ENCODE measurements at places on chromosomes 5 and 9. TPM values are rescaled to one million over a fixed set of nuclear protein-coding genes. Genes with fewer than 3 reads are reported as not detected.

The SLC6A18 gene
- not detected for total RNA-seq

- ATAC-seq: peak; percentile 79
Observed at GRCh38 chr9:2317591-2317990, 302.4 kb downstream of the SMARCA2 start.

The PAPPA gene
- total RNA-seq: 9.4 TPM

The ZNF454 gene
- total RNA-seq: 0.52 TPM

The DNM1 gene
- 2.2 TPM for total RNA-seq

DNA sequence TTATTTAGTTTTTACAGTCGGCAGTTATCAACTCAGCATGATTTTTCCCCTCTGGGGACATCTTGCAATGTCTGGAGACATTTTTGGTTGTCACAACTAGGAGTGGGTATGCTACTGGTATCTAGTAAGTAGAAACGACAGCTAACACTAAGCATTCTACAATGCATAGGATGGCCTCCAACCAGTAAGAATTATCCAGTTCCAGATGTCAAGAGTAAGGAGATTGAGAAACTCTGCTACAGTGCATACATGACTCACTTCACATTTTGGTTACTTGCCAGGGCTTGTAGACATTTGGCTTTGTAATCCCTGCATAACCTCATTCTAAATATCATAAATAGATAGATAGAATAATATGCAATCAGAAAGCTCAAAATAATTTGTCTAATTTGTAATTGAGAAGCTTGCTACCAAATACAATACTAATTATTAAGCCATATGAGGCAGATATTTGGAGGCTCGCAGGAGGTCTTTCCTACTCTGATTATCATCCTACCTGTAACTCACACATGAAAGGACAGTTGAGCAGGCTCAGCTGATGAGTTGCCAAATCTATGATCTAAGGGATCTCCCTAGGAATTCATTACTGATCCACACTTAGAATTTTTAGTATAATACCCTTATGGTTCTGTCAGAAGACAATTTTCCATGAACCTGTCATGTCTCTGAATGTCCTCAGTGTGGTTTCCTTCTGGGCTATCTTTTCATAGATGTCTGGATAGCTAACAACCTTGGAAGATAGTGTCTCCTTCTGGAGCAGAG lies 346.9 kb upstream of the TLE4 start:
- peak; percentile 80 for ATAC-seq

The PHF24 gene
- 0.48 TPM for total RNA-seq

The FRMD3 gene
- total RNA-seq: 0.60 TPM

The KLF4 gene
- 113 TPM for total RNA-seq

DNA sequence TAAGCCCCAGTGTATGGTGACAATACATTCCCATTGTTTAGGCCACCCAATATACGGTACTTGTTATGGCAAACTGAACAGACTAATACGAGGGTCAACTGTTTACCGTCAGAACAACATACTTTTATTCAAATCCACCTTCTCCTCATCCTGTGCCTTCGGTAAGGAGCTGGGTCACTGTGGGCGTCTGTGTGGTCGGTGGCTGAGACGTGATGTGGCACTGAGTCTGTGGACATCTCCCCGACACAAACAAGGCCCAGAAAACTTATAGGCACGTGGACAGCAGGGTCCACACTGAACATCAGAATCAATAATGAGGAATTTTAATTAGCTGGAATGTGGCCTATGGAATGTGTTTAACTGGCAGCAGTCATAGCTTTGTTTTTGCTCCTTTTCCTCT lies 154.3 kb upstream of the IRX2 start:
- no peak for ATAC-seq

GRCh38 chr5:128287740-128288139 lies 204.2 kb downstream of the SLC12A2 start:
- ATAC-seq: no peak

GRCh38 chr5:96439477-96440184 lies 6.6 kb upstream of the PCSK1 start:
- no peak for ATAC-seq

The IFNA2 gene
- total RNA-seq: not detected

The PCDHGB1 gene
- 0.92 TPM for total RNA-seq

GRCh38 chr5:149271716-149272563 lies at the start of gene AFAP1L1:
Gene AFAP1L1, plus strand, starts transcription at chr5:149271859. Its CDS starts 110 bp downstream, at chr5:149271969.
- peak; percentile 71 for ATAC-seq

The SPATA31C1 gene
- total RNA-seq: not detected

The NME5 gene
- total RNA-seq: 0.44 TPM

- ATAC-seq: no peak
Observed at GRCh38 chr5:180216646-180217171, 7.7 kb upstream of the RASGEF1C start.

DNA sequence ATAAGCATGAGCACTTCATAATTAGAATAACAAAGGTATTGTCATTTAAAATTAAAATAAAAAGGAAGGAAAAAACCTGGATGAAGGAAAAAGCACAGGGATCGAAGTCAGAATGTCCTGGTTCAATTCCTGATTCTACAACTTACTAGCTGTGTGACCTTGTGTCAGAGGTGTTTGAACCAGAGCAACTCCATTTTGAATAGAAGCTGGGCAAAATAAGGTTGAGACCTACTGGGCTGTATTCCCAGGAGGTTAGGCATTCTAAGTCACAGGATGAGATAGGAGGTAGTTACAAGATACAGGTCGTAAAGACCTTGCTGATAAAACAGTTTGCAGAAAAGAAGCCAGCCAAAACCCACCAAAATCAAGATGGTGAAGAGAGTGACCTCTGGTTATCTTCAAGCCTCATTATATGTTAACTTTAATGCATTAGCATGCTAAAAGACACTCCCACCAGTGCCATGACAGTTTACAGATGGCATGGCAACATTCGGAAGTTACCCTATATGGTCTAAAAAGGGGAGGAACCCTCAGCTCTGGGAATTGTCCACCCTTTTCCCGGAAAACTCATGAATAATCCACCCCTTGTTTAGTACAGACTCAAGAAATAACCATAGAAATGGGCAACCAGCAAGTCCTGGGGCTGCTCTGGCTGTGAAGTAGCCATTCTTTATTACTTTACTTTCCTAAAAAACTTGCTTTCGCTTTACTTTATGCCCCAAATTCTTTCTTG lies 412.7 kb downstream of the PIK3R1 start:
- no peak for ATAC-seq

The NSG2 gene
- total RNA-seq: not detected

DNA sequence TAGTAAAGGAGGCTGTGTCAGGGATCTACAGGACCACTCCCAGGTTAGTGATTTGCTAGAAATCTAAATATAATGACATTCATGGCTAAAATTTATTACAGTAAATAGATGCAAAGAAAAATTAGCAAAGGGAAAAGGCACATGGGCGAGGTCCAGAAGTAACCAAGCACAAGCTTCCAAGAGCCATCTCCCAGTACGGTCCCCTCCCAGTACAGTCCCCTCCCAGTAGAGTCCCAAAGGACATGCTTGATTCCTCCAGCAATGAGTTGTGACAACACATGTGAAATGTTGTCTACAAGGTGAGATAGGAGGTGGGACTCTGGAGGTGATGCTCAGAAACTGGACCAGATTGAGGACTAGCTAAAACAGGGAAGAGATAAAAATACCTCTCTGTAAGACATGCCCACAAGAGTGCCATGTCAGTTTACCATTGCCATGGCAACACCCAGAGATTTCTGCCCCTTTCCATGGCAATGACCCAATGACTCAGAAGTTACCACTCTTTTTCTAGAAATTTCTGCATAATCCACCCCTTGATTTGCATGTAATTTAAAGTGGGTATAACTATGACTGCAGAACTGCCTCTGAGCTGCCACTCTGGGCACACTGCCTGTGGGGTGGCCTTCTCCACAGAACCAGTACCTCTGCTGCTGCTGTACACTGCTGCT lies 27.9 kb upstream of the CEMIP2 start:
- ATAC-seq: no peak

DNA sequence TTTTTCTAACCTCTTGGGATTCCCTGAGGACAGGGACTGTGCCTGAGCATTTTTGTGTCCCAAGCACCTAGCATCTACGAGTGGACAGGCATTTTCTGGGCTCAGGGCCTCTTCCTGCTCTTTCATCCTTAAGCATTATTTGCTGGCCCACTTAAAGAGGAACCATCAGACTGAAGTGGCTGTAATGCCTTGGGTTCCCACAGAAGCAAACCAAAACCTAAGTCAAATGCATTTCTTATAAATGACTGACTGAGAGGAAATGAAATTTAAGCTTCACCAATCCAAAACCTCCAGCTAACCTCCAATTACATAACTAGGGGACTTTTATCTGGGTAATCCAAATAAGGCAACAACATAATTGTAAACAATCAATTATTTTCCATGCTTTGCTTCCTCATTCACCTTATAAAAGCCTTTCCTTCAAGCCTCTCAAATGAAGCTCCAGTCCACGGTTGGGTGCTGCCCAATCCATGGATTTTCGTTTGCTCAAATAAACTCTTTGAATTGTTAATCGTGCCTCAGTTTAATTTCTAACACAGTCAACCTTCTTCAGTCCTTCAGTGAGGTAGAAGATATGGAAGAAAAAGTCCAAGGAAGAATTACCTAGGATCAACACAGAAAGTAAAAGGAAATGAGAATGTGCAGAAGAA lies 25.3 kb upstream of the SLC31A2 start:
- no peak for ATAC-seq

The SPATA31A7 gene
- total RNA-seq: not detected

The FAM221B gene
- not detected for total RNA-seq

DNA sequence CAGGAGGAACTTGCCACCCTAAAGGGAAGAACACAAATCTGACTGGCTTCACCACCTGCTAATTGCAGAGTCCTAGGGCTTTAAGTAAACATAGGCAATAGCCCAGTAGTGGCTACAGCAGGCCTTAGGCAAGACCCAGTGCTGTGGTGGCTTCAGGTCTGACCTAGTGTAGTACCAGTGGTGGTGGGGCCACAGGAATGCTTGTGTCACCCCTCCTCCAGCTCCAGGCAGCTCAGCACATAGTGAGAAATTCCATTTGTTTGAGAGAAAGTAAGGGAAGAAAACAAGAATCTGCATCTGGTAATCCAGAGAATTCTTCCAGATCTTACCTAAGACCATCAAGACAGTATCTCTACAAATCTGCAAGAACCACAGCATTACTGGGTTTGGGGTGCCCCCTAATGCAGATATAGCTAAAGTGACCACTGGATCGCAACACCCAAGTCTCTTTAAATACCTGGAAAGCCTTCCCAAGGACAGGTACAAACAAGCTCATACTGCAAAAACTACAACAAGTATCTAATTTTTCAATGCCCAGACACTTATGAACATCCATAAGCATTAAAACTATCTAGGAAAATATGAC lies 102.6 kb upstream of the TRPM3 start:
- no peak for ATAC-seq

DNA sequence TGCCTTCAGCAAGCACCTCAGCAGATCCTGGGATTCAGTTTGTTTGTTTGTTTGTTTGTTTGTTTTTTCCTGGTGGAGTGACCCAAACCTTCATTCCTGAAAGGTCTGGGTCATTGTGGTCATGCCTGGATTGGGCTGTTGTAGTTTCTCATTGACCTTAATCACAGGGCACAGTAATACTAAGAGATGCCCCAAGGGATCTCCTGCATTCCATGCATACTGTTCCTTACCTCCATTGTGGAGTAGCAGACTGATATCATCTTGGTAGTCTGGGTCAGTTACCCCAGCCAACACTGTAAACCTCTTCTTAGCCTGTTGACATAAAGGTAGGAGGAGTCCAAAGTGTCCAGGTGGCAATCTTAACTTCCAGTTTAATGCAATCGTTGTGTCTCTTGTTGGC lies 1466.7 kb upstream of the CDH9 start:
- no peak for ATAC-seq

GRCh38 chr5:135176991-135177390 lies 143.0 kb upstream of the PITX1 start:
- no peak for ATAC-seq

DNA sequence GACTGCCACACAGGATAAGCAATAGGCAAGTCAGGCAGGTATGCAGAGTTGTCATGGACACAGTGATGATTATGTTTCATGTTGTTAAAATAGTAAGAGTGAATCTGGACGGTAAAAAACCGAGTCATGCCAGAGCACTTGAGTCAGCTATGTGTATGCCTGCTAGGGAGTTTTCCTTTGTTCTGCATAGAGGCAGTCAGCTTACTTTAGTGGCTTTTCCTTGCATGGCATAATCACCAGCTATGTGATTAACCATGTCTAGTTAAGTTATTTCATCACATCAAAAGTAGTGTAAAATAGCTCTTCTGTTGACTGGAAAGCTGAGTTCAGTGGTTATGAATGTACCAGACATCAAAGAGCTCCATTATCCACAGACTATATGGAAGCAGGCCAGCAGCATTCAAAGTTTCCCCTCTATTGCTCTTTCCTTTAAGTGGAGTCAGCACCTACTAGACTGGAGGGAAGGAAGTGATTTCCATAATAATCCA lies 989.8 kb downstream of the TLE1 start:
- peak; percentile 89 for ATAC-seq

- no peak for ATAC-seq
Observed at GRCh38 chr9:30349526-30350513, 2034.6 kb upstream of the ACO1 start.

The ADAMTS13 gene
- 0.92 TPM for total RNA-seq

The GABRA6 gene
- total RNA-seq: not detected

GRCh38 chr5:29023541-29023940 lies 1985.2 kb upstream of the CDH9 start:
- ATAC-seq: no peak

DNA sequence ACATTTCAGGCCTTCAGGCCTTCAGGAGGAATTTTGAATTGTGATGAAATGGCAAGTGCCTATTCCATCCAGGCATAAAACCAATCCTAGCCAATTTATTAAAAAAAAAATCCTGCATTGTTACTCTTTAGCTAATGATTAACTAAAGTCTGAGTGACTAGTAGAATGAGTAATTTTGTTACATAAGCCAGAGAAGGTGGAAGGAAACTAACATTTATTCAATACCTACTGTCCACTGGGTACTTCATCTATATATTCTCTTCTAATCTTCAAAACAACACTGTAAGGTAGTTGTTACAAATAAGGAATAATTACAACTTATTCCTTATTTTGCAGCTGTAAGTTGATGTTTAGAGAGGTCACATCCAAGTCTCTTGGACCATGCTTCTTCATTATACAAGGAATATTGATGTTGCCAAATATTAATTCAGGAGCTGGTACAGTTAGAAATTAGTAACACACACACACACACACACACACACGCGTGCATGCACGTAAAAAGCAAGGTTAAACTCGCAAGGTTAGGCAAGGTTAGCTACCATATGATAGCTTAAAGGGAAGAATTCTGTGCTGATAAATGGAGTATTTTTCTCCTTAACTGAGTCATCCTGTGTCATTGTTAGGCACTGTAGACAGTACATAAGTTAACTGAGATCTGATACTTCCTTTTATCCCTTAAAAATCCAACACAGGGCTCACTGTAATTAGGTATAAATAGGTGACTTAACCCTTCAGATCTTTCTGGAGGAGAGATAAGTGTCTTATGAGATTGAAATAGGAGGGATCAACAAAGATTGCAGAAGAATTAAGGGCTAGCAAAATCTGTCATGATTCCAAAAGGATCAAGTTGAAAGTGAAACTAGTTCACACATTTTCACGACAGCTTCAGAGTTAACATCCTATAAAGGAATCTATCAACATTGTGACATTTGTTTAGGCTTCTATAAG lies 596.9 kb downstream of the PDE4D start:
- peak; percentile 67 for ATAC-seq

The SHOC1 gene
- total RNA-seq: 0.56 TPM

GRCh38 chr9:90290716-90291485 lies 351.7 kb downstream of the DIRAS2 start:
- no peak for ATAC-seq

The SLC45A2 gene
- not detected for total RNA-seq

- ATAC-seq: no peak
Observed at GRCh38 chr9:116741742-116742141, 54.6 kb downstream of the TRIM32 start.

The IRX2 gene
- 3.1 TPM for total RNA-seq

The HSPA4 gene
- 107 TPM for total RNA-seq

Data from esophagus mucosa (tissue), 1 donor.